ENCODE measurements at places on chromosomes 12 and 14. TPM values are rescaled to one million over a fixed set of nuclear protein-coding genes. Genes with fewer than 3 reads are reported as not detected.

OR6C2 gene
- not detected for total RNA-seq

HOXC11 gene
- total RNA-seq: not detected

SCN8A gene
- total RNA-seq: 10.0 TPM

PDE3A gene
- 32.1 TPM for total RNA-seq

RHEBL1 gene
- 0.27 TPM for total RNA-seq

CEBPE gene
- not detected for total RNA-seq

MYO1A gene
- total RNA-seq: 261 TPM

MYO1H gene
- total RNA-seq: 0.21 TPM

NDRG2 gene
- 171 TPM for total RNA-seq

GOLGA3 gene
- total RNA-seq: 70.3 TPM

BATF gene
- 0.77 TPM for total RNA-seq

SLC25A29 gene
- 28.6 TPM for total RNA-seq

NELL2 gene
- total RNA-seq: 2.1 TPM

B4GALNT3 gene
- 73.7 TPM for total RNA-seq

TSHR gene
- total RNA-seq: 0.11 TPM

TAS2R19 gene
- total RNA-seq: 1.9 TPM

SLC35F4 gene
- not detected for total RNA-seq

SLC25A21 gene
- total RNA-seq: 0.82 TPM

LPCAT3 gene
- 77.9 TPM for total RNA-seq

SLC4A8 gene
- 0.59 TPM for total RNA-seq

PTPN21 gene
- total RNA-seq: 22.2 TPM

RNU4-1 gene
- 1,555 TPM for total RNA-seq

SPTB gene
- 0.52 TPM for total RNA-seq

RAN gene
- 374 TPM for total RNA-seq

TGFB3 gene
- 3.9 TPM for total RNA-seq

ANP32D gene
- total RNA-seq: not detected

FOXG1 gene
- total RNA-seq: not detected

DHRS4 gene
- total RNA-seq: 74.4 TPM

SVOP gene
- 0.50 TPM for total RNA-seq

LRP1-AS gene
- total RNA-seq: not detected

OTX2 gene
- not detected for total RNA-seq

VDR gene
- 124 TPM for total RNA-seq

GUCY2C gene
- total RNA-seq: 74.6 TPM

KERA gene
- total RNA-seq: not detected

DAZAP2 gene
- 291 TPM for total RNA-seq

BCL2L14 gene
- 68.3 TPM for total RNA-seq

ACOT4 gene
- total RNA-seq: 3.3 TPM

LALBA gene
- total RNA-seq: not detected

SDR9C7 gene
- total RNA-seq: not detected

HOXC6 gene
- total RNA-seq: not detected

CCDC196 gene
- total RNA-seq: 1.3 TPM

ZNF410 gene
- total RNA-seq: 38.7 TPM

STAC3 gene
- total RNA-seq: 2.7 TPM

PIWIL1 gene
- total RNA-seq: not detected

PRPF40B gene
- total RNA-seq: 8.5 TPM

UBE3B gene
- total RNA-seq: 44.6 TPM

RASSF9 gene
- total RNA-seq: 0.32 TPM

SLC17A8 gene
- 3.3 TPM for total RNA-seq

Data from colonic mucosa (tissue), 4 donors.